Right renal cortex interstitium (tissue), 3 donors: ENCODE measurements at places on chromosomes 7 and 10.

- DNase-seq = no peak
These were observed 465.5 kb upstream of the KLF6 start for GRCh38 chr10:4250587-4250887.

GRCh38 chr10:49144058-49144720 is 10.4 kb upstream of the FAM170B start:
- DNase-seq = no peak

DNA sequence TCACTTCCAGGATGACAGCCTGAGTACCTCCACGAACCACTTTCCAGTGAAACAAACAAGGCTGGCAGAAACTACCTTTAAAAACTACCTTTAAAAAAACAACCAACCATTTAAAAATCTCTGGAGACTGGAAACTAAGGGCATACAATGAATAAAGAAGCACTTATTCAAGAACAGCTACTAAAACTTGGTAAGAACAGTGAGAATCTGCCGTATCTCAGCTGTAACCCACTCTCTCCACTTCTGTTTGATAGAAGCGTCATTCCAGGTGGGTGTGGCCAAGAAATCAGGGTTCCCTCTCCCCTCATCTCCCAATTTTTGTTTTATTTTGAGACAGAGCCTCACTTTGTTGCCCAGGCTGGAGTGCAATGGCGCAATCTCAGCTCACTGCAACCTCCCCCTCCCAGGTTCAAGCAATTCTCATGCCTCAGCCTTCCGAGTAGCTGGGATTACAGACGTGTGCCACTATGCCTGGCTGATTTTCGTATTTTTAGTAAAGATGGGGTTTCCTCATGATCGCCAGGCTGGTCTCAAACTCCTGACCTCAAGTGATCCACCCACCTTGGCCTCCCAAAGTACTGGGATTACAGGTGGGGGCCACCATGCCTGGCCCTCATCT is 158.8 kb upstream of the CHST15 start:
- DNase-seq = no peak

- DNase-seq = no peak
These were observed 16.7 kb downstream of the USP6NL start for GRCh38 chr10:11594589-11595394.

DNA sequence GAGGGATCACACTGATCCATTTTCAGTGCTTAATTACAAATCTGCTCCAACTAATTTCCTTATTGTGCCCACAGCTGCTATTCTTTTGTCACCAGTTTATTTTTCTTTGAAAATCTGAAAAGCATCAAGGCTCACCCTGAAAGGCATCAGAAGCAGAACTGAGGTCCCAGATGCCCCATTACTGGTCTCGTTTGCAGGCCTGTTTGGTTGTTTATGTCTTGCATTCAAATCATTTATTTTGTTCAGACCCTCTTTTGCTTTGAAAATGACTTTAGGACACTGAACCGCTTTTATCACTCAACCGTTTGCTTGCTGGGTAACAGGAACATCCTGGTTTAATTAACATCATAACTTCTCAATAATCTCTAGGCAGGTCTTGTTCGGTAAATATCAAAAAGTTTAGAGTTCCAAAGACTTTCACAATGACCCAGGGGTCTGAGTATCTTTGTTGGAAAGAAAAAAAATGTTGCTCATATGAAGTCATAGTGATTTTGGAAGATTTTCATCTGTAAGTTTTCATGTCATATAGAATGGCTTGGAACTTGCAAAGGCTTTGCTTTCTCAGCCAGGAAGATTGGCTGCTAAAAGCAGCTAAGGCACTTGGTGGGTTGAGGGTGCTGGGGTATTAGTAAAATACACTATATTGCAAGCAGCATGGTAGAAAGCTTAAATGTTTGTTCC is 398.3 kb upstream of the NPVF start:
- no peak for DNase-seq

DNA sequence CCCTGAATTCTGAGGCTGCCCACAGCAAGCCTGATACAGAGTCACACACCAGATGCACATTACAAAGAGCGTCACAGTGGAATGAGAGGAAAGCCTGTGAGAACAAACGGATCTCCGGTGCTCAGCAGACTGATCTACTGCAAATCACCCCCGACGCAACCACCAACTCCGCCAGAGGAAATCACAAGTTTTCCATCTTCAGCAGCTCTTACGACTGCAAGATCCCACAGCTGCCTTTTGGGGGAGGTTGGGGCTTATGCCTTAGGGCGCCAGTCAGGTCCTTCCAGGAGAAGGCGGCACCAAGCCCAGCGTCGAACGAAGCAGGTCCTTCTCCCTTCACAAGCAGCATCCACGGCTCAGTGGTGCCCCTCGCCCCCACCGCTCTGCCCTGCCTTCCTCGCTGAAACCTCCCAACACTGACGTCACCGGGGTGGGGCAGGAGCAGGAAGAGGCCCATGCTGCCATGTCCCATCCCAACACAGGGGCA is 32.5 kb downstream of the PTPRN2 start:
- DNase-seq = no peak

- DNase-seq = no peak
These were observed 130.9 kb upstream of the ANKRD1 start for GRCh38 chr10:91051829-91052228.
